Hematopoietic multipotent progenitor cell treated with erythropoietin and hydrocortisone succinate and interleukin-3 and kit ligand, for 15 days (in vitro differentiated cells): ENCODE measurements at places on chromosomes 1 and 21.

GRCh38 chr1:154626456-154627256, 18.7 kb upstream of the ADAR start:
- DNase-seq: no peak

DNA sequence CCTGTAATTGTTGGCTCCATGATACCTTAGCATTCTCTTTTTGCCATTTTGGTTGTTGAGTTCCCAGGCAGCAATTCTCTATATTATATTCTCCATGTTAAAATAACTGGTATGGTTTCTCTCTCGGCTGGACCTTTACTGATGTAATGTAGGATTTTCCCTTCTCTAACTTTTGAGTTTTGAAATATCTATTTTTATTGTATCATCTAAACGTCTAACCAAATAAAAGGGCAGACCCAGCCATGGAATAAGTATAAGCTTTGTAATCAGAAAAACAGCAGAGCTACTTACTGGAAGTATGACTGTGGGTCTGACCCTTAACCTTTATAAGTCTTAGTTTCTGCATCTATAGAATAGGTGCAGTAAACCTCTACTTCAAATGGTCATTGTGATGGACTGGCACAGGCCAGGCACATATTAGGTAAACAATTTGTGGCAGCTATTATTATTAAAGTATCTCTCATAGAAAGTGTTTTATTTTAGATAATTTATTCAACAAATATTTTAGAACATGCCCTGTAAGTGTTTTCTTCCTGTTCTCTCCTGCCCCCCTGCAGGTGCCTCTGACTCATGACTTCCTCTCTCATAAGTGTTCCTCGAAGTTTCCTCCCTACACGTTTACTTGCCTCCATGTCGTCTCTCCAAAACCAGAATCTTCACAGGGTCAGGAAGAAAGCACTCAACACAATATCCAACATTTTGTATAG, 224.9 kb upstream of the FGGY start:
- no peak for DNase-seq

DNA sequence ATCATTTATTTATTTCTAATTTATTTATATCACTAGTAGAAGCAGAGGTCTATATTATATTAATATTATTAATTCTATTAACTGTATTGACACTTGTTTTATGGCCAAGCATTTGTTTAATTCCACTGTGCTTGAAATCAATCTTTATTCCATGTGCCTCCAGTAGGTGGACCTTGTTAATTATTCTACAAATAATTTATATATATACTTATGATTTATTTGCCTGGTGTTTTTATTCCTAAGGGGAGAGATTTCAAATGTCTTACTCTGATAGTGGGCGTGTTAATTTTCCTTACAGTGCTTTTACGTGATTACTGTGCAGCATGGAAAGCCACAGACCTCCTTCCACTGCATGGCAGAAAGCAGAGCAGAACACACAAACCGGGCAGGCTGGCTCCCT, 17.5 kb upstream of the OR6N2 start:
- DNase-seq: no peak

DNA sequence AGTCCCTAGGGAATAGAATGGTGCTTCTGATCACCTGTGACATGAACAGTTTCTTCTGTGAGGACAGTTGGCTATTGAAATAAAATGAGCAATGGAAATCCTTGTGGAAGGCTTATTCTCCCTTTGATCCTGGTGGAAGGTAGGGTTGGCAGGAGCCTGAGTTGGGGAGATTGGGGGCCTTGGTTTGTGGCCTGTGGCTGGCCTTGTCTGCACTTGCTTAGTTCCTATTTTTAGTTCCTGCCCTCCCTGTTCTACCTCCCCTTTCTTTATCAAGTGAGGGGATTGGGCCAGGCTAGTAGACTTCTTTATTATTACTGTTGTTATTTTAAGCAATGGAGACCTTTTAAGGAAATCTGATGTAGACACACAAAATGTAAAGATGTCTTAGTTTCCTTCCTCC, 8.2 kb downstream of the DMRTB1 start:
- no peak for DNase-seq

DNA sequence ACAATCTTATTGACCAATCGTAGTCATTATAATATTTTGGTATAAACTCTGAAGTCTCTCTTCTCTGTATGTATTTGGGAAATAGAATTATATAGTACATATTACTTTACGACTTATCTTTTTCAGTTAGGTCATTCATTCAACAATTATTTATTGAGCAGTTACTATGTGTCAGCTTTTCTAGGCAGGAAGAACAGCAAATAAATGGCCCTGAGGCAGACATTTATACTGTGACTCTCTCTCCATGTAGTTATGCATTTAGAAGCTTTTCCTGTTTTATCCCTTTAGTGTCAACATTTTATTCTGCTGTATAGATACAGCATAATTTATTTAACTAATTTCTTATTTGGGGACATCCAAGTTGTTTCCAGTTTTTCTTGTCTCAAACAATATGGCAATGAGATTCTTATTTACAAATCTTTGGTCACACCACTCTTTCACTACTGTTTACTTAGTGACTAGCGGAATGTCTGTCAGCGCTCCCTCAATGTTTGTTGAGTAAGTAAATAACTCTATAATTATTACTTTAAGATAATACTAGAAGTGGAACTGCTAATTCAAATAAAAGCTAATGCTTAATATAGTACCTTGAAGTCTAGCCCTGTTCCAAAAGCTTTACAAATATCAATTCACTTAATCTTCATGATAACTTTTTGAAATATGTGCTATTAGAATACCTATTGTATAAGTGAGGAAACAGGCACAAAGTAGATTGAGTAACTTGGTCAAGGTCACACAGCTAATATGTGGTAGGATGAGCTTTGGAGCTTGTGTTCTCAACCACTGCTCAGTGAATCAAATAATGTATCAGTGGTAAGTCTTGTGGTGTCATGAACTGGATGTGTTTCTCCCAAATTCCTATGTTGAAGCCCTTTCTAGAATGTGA, 465.6 kb downstream of the SIPA1L2 start:
- no peak for DNase-seq

DNA sequence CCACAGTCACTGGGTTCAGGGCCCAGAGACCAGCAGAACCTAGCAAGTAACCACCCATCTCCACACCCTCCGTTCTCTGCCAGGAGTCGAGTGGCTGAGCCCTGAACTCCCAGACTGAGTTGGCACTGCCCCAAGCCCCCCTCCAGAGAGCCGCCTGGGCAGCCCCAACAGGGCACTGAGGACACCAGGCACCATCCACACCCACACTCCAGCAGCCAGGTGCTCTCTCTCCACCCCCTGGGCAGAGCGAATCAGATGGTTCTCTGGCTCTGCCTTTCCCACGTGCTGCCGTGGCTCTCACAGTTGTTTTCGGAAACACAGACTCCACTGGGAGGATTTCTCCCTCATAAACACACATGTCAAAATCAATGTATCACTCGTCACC, 13.6 kb downstream of the WDR4 start:
- no peak for DNase-seq

GRCh38 chr1:236809148-236809547, 14.1 kb downstream of the MTR start:
- no peak for DNase-seq

DNA sequence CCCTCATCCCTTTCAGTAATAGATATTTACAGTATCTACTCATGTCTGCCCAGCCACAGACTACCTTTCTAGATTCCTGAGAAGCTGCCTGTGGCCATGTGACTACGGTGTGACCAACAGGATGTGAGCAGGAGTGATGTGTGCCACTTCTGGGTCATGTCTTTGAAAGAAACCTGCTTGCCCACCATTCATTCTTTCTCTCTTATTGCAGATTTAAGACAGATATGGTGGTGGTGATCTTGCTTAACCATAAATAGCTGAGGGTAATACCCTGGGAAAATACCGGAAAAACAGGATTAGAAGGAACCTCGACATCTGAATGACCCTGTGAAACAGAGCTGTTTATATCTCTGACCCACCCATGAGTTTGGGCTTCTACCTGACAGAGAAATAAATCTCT, 41.6 kb upstream of the GUCA2A start:
- no peak for DNase-seq

DNA sequence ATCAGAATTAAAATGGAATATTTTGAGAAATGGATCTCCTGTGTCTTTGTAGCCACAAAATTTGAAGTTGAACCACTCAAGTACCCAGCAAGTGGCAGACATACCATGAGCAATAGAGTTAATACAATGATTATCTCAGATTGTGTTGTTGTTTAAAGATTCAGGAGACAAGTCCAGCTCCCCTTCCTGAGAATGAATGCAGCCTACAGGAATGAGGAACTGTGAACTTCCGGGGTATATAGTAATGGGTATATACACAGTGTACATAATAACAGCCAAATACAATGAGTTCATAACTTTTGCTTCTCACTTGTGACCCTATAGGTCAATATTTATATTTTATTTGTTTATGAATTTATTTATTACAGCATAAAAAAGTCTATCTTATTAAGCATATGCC, 445.0 kb downstream of the SETD4 start:
- DNase-seq: no peak

DNA sequence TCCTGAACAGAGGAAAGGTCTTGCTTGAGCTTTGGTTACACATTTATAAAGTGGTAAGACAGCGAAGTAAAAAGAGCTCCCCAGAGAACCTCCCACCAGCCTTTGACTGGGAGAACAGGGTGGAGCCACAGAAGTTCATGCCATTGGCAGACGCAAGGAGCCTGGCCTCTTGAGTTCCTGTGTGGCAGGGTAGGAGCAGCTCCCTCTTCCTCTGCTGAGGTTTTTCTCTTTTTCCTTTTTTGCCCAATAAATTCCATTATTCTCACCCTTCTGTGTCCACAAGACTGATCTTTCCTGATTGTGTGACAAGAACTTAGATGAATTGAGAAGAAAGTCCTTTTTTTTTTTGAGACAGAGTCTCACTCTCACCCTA, 4.3 kb downstream of the THEM4 start:
- DNase-seq: peak; percentile 18

GRCh38 chr1:171196351-171196750, 11.3 kb downstream of the FMO2 start:
- no peak for DNase-seq

DNA sequence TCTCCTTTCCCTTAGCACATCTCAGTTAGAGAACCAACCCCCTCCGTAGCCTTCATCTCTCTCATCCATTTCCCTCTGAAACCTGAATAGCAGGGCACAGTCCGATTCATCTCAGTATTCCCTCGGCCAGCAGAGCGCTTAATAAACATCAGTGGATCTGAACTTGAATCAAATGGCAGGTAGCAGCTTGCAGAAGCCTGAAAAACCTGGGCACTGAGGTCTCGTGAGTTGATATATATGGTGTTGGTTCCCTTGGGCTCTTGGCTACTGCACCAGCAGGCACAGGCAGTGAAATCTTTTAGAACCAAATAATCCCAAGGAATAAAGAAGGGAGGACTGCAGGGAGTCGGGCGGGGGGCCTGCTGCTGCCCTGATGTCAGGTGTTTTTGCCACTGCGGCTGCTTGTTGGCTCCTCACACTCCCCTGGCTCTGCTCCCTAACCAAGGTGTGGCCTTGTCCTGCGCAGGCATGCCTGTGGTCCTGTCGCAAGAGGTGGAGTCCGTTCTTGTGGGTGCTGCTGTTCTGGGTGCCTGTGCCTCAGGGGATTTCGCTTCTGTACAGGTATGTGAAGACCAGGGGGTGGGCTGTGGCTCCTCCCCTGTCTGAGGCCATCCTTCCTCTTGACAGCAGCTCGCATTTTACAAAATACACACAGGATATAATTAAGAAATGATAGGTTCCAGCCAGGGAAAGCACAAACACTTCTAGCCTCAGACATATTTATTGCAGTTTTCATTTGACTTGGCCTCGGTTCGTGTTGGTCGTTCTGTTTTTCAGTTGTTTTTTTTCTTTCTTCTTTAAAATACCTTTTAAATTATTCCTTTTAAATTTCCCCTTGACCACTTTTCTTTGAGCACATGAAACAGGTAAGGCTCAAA, 140.9 kb upstream of the HOOK1 start:
- no peak for DNase-seq

DNA sequence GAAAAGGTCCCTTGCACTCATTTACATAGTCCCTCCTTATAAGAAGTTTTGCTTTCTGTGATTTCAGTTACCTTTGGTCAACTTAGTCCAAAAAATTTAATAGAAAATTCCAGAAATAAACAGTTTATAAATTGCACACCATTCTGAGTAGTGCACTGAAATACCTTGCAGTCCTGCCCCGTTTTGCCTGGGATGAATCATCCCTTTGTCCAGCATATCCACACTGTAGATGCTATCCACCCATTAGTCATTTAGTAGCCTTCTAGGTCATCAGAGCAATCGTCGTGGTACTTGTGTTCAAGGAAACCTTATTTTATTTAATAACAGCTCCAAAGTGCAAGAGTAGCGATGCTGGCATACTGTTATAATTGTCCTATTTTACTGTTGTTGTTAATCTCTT, 38.0 kb downstream of the SPRTN start:
- no peak for DNase-seq

DNA sequence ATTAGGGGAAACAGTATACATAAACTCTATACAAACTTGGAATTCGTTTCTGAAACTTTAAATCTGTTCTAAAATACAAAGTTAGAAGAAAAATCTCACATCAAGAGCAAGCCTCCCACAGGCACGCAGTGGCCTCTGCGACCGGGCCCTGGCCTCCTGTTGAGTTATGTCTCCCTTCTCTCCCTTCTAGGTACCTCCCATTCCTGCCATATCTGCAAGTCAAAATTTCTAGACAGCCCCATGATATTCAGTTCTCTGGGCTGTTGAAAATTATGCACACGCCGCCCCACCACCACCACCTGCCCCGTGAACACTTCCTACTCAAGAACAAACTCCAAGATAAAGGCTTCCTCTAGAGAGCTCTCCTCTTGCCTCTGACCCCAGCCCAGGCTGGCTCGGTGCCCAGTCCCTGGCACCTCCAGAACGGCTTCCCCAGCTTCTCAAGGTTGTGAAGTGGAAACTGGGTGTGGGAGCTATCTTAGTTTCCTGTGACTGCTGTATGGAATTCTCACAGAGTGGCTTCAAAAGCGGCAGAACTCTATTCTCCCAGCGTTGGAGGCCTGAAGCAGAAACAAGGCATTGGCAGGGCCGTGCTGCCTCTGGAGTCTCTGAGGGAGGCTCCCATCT, 37.7 kb upstream of the LRP8 start:
- DNase-seq: no peak

GRCh38 chr1:25580927-25581326, 35.7 kb upstream of the MAN1C1 start:
- no peak for DNase-seq

DNA sequence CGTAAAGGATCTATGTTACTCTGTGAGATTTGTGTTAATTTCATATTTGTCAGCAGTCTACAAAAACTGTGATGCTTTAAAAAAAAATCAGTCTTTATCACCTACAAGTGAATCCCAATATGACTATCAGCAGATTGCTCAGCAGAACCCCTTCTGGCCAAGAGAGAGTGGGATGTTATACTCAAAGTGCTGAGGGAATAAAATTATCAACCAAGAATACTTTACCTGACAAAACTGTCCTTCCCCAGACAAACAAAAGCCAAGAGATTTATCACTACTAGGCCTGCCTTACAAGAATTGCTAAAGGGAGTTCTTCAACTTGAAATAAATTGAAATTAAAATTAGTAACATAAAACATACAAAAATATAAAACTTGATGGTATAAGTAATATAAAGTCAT, 105.2 kb downstream of the SLC35F3 start:
- DNase-seq: no peak
